Left colon (tissue), 2 donors: ENCODE measurements at places on chromosomes 7 and 10.
A peak's percentile ranks its signal among the peaks of the same experiment; 100 is the strongest.

GRCh38 chr7:74511345-74511744 lies 57.6 kb downstream of the GTF2IRD1 start:
- no peak for DNase-seq

DNA sequence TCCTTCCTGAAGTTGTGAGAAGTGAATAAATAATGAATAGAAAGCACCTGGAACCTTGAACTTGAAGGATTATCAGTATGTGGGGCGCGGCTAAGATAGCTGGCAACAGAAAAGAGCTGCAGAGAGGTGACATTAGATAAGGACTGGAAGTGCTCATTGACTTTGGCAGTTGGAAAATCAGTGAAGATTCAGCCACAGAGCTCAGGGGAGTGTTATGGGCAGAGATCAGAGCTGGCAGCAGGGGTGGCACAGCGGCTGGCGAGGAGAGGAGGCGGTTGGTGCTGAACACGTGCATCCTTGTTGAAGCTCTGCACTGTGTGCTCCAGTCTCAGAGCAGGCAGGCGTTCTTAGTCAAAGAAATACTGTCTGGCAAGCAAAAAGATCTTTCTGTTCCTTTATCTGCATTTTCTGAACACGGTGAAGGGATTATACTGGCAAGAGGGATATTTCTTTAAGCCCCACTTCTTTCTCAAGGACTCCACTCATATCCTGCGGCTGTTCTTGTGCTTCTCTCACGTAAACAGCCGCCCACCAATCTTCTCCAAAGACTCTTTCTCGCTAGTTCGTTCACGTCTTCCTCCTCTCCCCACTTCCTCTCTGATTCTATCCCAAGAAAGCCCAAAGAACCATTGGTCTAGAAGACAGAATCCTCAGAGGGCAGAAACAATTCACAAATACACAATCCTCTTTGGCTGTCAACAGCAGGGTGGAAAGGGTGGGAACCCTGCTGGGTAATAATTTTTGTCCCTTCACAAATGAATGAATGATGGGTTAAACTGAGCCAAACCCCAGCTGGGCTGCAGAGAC lies 38.6 kb upstream of the ADD3 start:
- peak; percentile 63 for DNase-seq

- no peak for DNase-seq
Observed at GRCh38 chr10:113004069-113004618, 54.1 kb downstream of the TCF7L2 start.

- no peak for DNase-seq
Observed at GRCh38 chr7:135128931-135129330, 18.9 kb upstream of the TMEM140 start.

GRCh38 chr7:104791080-104791479 lies 222.9 kb upstream of the KMT2E start:
- DNase-seq, result no peak

DNA sequence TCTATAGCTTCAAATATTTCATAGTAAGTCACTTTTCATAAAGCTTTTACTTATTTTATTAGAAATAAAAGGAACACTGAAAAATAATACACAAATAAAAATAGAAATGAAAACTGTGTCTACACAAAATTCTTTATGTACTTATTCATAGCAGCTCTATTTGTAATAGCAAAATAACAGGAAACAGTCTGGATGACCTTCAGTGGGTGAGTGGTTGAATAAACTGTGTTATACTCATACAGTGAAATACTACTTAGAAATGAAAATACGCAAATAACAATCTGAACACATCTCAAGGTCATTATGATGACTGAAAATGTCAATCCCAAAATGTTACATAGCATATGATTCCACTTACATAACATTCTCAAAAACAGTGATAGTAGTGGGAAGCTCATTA lies 138.7 kb upstream of the PCLO start:
- no peak for DNase-seq

- DNase-seq, result no peak
Observed at GRCh38 chr7:131574741-131575140, 18.3 kb upstream of the PODXL start.

DNA sequence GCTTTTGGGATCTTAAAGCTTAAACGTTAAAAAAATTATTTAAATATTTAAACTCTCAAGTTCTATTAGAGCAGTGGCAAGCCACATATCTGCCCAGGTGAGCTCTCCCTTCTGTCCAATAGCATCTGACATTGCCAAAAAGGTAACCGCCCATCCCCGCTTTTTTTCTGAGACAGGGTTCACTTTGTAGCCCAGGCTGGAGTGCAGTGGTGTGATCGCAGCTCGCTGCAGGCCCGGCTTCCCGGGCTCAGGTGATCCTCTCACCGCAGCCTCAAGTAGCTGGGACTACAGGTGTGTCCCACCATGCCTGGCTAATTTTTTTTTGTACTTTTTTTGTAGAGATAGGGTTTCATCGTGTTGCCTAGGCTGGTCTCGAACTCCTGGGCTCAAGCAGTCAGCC lies 83.2 kb downstream of the RBM33 start:
- DNase-seq, result no peak

DNA sequence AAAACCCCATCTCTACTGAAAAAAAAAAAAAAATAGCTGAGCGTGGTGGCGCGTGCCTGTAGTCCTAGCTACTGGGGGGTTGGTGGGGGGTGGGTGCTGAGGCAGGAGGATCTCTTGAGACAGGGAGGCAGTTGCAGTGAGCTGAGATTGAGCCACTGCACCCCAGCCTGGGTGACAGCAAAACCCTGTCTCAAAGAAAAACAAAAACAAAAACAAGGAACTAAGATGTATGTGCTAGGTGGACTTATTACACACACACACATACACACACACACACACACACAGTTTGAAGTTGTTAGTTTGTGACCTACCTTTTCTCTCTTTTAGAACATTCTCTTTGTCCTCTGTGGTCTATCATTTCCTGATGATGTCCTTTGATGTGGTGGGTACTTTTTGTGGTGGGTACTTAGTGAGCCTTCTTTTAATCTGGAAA lies 53.5 kb downstream of the EXOC6 start:
- no peak for DNase-seq

- no peak for DNase-seq
Observed at GRCh38 chr7:116582164-116582732, 57.4 kb downstream of the CAV1 start.

DNA sequence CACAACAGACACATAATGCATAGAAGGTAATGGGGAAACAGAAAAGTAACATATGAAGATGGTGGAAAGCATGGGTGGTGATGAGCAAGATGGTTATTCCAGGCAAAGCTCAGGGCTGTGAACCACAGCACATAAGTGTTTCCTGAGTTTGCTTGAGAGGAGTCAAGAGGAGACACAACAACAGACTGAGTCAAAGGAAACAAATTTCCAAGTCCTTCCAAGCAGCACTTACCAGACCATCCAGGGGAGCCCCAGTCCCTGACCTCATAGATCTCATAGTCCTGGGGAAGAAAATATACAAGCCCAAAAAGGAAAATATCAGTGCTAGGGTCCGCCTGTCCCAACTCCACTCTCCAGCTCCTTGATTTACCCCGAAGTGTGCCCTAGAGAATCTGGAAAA lies 216.6 kb upstream of the FZD1 start:
- DNase-seq, result no peak

- no peak for DNase-seq
Observed at GRCh38 chr10:12839941-12840611, 161.4 kb downstream of the CCDC3 start.

DNA sequence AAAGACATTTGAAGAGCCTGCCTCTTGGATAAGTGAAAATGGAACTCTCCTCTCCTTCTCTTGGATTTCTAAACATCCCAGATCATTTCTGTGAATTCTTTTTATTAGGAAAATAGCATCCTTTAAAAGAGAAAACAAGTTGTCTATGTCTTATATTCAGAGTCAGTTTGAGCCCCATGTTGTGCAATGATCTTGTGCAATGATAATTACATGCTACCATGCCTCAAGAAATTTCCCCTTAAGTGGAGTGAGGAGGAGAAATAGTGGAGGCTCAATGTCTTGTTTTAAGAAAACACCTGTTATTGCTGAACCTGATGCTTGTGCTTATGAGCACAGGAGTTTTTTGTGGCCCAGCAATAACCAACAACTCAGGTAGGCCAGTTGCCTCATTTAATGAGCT lies 103.6 kb downstream of the NPSR1 start:
- DNase-seq, result no peak

DNA sequence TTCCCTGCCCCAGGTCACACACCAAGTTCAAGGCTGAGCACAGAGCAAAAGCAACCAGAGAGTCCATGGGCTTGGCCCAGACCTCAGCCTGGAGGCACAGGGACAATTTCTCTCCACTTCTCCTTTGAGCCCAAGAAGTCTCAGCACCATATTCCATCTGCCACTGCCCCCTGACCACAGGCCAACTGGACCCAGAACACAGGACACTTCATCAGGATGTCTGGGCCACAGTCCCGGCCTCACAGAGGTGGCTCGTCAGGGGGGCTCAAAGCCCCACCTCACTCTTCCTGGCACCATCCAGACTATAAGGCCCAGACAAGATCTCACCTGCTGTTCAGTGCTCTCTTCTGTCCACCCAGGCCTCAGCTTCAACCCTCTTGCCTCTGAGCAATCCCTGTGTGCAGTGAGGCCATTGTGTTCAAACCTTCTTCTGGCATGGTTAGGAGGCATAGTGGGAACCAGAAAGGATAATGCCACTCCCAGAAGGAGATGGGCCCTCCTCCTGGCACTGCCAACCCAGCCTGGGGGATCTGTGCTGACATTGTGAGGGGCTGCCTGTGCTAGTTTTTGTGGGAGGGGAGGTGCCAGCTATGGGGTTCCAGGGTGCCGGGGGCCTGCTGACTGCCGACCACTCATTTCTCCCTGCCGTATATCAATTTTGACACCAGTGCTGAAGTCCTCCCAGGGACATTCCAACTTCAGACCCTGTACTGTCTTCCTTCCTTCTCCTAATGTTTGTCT lies 49.7 kb upstream of the ANTXRL start:
- no peak for DNase-seq

DNA sequence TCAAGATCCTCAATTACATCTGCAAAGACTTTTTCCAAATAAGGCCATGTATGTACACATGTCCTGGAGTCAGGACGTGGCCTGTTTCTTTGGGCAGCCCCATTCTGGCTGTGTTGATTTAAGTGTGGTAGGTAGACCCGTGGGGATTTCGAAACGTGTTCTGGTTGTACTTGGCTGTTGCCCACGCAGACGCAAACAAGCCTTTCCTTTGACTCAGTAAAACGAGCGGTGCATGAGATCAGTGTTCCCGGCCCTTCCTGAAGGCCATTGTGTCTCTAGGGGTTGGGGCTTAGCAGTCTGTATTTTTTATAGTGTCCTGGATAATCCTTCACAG lies 64.8 kb upstream of the DNAJB6 start:
- DNase-seq, result no peak
